Pancreas (tissue), 10 donors: ENCODE measurements at places on chromosomes 11 and 22. TPM values are rescaled to one million over a fixed set of nuclear protein-coding genes. Genes with fewer than 3 reads are reported as not detected.

DNA sequence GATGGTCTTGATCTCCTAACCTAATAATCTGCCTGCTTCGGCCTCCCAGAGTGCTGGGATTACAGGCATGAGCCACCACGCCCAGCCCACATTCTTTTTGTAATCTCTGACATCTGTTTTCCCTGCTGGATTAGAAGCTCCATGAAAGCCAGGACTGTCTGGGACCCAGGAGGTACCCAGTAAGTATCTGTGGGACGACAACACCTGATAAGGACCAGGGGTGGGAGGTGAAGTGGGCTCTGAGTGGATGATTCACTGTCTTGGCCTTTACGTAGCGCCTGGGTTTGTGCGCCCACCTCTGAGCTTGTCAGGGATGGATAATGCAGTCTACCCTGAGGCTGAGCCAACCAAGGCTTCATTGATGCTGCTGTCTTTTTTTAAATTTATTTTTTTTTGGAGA lies 118.8 kb downstream of the ABTB2 start:
- H3K4me1 ChIP-seq: peaks cover 9% of the 10 kb centered on the region
- H3K27me3 ChIP-seq: no peaks in the 10 kb centered on the region
- DNase-seq: no peak
- H3K27ac ChIP-seq: no peak overlapping the region

ARHGAP1 gene
- total RNA-seq: 22.2 TPM

OR52E8 gene
- total RNA-seq: not detected

DNA sequence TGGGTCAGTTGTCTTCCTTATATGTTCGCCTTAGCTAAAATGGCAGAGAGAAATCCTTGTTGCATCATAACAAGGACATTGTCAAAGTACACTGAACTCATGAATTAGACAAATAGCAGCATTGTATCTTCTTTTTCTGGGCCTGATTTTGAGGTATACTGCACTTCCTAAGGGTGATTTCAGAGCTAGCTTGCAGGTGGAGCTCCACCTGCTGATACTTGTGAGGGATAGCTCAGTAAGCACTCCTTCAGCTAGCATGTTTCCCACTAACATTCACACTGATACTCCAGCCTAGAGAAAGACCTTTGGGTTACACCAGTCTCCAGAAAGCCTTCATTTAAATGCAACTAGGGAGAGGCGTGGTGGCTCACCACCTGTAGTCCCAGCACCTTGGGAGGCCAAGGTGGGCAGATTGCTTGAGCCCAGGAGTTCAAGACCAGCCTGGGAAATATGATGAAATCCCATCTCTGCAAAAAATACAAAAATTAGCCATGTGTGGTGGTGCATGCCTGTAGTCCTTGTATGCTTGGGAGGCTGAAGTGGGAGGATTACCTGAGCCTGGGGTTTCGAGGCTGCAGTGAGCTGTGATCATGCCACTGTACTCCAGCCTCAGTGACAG lies 29.8 kb downstream of the JAM3 start:
- H3K27me3 ChIP-seq: no peaks in the 10 kb centered on the region
- no peak overlapping the region for H3K4me3 ChIP-seq
- no peak for DNase-seq
- H3K27ac ChIP-seq: no peak overlapping the region

GRCh38 chr11:103870821-103871309 lies 165.6 kb upstream of the DDI1 start:
- no peaks in the 10 kb centered on the region for H3K27me3 ChIP-seq
- H3K4me3 ChIP-seq: no peak overlapping the region
- DNase-seq: no peak
- no peak overlapping the region for H3K27ac ChIP-seq
- no peaks in the 10 kb centered on the region for H3K4me1 ChIP-seq
- H3K36me3 ChIP-seq: no peaks in the 10 kb centered on the region
